ENCODE measurements at places on chromosomes 6 and 20. TPM values are rescaled to one million over a fixed set of nuclear protein-coding genes. Genes with fewer than 3 reads are reported as not detected.

Gene SPATS1
- not detected for total RNA-seq

Gene CCM2L
- total RNA-seq = not detected

Gene BMP6
- 0.17 TPM for total RNA-seq

Gene ARFRP1
- 85.1 TPM for total RNA-seq

Gene PHF3
- total RNA-seq = 45.6 TPM

Gene IL17F
- not detected for total RNA-seq

Gene FAM162B
- not detected for total RNA-seq

DNA sequence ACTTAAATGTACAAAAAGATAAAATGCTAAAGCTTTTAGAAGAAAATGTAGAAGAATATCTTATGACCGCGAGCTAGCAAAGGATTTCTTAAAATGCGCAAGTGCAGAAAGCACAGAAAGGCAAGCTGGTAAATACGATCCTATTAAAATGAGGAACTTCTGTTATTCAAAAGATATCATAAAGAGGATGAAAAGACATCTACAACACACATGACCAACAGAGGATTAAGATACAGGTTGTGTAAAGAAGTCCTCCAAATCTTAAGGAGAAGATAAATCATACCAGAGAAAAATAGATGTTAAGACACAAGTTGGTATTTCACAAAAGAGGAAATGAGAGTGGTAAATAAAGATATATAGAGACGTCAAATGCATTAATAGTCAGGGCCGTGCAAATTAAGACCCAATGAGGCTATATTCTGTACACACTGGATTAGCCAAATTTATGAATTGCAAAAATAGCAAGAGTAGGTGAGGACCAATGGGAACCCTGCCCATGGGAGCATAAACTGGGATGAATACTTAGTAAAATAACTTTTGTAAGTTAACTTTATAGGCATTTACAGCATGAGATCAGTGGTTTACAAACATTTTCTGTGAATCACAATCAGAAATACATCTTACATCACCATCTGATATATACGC lies 23.0 kb downstream of the APCDD1L start:
- no peak for DNase-seq

GRCh38 chr20:37882961-37883712 lies 19.8 kb upstream of the VSTM2L start:
- no peak for DNase-seq

DNA sequence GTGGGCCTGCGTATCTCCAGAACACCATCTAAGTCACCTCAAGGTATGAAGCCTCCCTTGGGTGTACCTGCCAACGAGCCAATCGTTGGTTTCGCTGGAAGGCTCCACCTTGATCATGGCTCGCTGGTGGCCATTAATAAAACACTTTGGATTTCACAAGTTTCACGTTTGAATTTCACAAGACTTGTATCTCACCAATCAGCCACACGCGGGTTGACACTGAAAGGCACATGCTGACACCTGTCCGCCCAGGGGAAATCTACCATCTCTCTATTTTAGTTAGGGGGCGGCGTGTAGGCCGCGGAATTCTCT lies 586 bp upstream of the HMGA1 start:
- DNase-seq = no peak

- DNase-seq = no peak
These were observed 286.9 kb downstream of the PTPRK start for GRCh38 chr6:128233531-128233930.

- DNase-seq = peak; percentile 44
These were observed 37.5 kb upstream of the FUT9 start for GRCh38 chr6:95978230-95978629.

- no peak for DNase-seq
These were observed 77.8 kb downstream of the NCR2 start for GRCh38 chr6:41413250-41413649.

DNA sequence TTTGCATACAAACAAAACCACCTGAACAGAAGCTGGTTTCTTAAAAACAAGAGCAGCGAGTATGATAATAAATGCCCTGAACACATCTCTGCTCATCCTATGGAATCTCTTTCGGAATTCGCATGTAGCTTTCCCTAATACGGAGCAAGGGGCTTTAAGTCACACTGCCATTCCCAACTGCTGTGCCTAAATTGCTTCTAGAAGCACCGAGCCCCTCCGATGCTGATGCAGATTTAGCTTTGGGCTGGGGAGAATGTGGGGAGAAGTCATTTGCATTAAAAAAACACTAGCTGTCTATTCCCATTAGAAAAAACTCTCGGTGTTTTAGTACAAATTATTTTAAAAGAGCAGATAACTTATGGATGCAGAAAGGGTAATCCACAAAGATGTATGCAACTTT lies 76.9 kb downstream of the CD83 start:
- no peak for DNase-seq

GRCh38 chr6:57162516-57162915 lies 9.6 kb upstream of the BAG2 start:
- DNase-seq = no peak

DNA sequence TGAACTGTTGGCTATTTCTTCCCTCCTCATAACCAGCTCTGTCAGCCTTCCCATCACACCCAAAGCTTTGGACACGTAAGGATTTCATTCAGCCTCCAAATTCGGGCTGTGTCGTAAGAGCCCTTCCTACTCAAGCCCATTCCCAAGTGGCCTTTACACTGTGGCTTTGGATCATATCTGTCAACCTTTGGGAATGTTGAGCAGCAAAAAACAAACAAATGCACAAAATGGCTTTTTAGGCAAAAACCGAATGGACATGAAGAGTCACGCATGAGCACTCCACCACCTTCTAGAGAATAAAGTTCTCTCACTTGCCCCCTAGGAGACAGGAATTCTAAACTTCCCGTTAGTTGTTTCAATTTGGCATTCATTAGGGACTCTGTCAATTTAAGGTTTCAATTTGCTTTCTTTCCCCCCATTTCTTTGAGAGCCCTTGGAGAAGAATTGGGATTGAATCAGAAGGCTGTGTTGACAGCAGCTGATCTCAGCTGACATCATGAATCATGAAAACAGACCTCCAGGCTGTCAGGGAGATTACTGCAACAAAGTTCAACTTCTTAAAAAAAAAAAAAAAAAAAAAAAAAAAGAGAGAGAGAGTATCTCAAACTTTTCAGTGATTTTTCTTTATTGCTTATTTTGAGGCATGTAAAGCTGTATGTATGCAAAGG lies 110.3 kb downstream of the BCAS1 start:
- DNase-seq = no peak

GRCh38 chr6:96058082-96058481 lies 42.3 kb downstream of the FUT9 start:
- no peak for DNase-seq

DNA sequence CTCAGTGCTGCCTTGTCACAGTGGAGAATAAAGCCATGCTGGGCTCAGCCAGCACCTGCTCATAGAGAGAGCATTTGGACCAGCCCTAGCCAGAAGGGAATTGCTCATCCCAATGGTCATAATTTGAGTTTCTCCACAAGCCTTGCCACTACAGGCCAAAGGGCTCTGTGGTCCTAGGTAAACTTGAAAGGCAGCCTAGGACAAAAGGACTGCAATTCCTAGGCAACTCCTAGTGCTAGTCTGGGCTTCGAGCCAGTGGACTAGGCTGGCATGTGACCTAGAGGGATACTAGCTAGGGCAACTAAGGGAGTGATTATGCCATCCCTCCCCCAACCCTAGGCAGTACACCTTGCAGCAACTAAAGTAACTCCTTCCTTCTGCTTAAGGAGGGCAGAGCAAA lies 516.2 kb downstream of the BCKDHB start:
- peak; percentile 66 for DNase-seq

GRCh38 chr6:158071121-158072082 lies 89.7 kb downstream of the SYNJ2 start:
- no peak for DNase-seq

Measured in Calu3 (cell line).